ENCODE measurements at places on chromosomes 2 and 18.
A peak's percentile ranks its signal among the peaks of the same experiment; 100 is the strongest.

DNA sequence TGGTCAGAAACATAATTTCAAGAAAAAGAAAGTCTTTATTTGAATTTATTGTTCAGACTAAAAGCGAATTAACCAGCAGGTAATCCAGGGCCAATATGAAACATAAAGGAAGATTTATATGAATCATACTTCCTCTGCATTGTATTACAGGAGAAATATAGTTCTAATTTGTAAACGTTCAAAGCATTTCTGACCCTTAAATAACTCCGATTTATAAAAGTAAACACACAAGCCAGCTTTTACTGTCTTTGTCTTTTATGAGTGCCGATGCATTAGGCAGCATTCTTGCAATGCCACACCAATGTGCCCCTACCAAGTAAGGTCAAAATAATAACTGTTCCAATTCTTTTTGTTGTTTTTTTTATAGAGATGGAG is 118.8 kb upstream of the RBBP8 start:
- no peak for DNase-seq

DNA sequence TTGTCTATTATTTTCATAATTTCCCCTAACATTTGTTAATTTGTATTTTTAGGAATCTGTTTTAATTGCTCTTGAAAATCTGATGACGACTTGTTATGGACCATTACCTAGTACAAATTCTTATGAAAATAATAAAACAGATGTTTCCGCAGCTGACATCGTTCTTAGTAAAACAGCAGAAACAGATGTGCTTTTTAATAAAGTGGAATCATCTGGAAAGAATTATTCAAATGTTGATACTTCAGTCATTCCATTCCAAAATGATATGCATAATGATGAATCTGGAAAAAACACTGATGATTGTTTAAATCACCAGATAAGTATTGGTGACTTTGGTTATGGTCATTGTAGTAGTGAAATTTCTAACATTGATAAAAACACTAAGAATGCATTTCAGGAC is 69.9 kb downstream of the PMS1 start:
- no peak for DNase-seq

DNA sequence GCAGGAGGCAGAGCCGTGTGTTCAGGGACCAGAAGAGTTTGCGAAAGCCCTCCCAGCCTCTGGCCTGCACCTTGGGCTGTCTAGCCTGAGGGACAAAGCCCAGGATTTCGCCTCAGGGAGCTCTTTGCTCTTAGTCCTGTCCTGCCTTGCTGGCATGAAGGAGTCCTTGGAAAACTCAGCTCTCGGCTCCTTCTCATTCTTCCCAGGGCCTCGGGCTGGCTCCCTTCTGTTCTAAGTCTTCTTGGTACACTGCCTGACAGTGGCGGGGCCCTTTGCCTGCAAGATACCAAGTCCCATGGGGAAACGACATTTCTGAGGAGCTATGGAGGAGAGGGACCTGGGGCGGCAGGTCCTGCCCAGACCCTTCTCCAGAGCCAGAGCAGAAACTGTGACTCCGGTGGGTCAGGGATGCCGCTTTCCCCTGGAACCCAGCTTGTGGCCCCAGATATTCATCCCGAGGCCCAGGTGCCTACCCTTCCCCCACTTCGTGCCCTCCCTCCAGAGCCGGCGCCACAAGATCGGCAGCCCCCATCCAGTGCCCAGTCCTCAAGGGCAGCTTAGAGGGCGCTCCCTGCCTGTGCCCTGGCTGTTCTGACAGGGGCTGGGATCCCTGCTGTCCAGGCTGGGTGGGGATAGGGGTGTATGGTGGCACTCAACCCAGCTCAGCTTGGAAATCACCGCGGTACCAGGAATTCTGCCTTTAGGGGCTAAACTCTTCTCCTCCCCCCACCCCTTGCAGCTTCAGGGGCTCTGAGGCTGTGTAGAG is 5.5 kb upstream of the CYP26B1 start:
- DNase-seq = no peak

GRCh38 chr2:156999661-157000060 is 257.8 kb upstream of the GALNT5 start:
- DNase-seq = no peak

DNA sequence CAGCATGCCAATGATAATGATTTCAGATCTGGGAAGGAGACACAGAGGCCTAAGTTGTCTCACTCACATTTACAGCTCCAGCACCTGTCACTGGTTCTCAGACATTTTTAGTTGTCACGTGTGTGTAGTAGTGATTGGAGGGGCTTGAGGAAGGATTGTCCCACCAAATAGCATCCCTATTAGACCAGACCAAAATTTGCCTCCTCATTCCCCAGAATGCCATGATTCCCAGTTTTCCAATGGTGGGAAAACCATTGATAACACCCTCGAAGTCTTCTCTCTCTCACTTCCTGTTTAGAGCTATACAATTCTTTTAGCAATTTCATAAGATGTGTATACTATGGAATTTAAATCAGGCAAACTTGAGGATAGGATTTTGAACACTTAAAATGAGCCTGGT is 52.5 kb downstream of the CCDC141 start:
- DNase-seq = no peak

DNA sequence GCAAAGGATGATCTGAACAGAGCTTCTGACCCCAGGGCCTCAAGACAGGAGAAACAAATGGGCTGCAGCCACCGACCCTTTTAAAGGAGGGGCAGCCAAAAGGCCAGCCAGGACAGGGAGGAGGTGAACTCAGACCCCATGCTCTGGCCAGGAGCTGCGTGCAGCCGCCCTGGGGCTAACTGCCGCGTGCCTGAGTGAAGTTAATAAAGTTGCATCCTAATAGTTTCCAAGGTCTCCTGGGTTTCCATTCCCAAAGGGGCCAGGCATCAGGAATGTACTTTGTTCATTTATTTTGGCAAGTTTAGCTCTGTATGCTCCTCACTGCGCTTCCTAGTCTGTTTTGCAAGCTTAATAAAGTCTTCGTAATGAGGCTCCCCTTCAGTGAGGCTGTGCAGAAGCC is 60.7 kb downstream of the EN1 start:
- no peak for DNase-seq

DNA sequence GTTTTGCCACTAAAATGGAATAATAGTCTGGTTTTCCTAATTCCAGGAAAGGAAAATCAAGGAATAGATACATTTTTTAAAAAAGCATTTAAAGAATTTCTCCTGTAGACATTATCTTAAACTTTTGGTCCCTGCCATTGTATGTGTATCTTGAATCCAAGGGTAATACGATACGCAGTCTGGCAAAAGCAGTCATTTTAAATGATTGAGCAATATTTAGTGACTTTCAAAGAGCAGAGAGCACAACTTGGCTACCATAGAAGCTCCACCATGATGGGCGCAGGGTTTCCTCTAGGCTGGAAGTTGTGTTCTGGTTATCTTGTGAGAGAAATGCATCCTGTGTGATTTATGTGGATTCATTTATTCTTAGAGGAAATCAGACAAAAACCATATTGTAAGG is 92.9 kb downstream of the NEDD4L start:
- DNase-seq = no peak

- no peak for DNase-seq
These were observed 101.7 kb downstream of the ANKRD44 start for GRCh38 chr2:197208841-197209240.

GRCh38 chr18:35361570-35362321 is 15.4 kb downstream of the ZNF396 start:
- DNase-seq = no peak

- DNase-seq = no peak
These were observed 234.3 kb upstream of the CYRIA start for GRCh38 chr2:16899958-16900357.

DNA sequence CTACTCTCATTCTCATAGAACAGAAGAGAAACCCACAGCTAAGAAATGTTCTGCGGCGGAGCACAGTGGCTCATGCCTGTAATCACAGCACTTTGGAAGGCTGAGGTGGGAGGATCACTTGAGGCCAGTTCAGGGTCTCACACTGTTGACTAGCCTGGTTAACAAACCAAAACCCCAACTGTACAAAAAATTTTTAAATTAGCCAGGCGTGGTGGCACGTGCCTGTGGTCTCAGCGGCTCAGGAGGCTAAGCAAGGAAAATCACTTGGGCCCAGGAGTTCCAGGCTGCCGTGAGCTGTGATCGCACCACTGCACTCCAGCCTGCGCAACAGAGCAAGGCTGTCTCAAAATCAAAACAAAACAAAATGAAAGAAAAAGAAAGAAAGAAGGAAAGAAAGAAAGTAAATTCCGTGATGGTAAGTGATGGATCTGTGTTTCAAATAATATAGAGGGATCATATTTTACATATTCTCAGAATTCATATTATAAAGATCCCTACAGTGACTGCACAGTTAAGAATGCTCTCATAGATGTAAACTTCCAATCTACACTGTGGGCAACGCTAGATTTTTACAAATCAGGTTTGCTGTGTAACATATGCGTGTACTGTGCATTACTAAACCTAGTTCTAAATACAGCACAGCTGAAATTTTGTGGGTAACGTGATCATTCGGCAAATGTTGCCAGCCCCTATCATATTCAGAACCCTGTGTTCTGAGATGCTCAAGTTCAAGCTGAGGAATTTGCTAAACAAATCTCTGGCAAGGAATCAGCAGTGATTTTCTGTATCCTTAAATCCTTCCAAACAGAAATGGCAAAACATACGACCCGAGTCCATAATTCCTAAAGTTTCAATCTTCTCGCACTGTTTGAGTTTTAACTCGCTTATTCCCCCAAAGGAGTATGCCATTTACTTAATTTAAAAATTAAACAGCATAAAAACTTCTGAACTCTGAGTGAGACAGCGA is 1.2 kb upstream of the RAB12 start:
- DNase-seq = no peak

DNA sequence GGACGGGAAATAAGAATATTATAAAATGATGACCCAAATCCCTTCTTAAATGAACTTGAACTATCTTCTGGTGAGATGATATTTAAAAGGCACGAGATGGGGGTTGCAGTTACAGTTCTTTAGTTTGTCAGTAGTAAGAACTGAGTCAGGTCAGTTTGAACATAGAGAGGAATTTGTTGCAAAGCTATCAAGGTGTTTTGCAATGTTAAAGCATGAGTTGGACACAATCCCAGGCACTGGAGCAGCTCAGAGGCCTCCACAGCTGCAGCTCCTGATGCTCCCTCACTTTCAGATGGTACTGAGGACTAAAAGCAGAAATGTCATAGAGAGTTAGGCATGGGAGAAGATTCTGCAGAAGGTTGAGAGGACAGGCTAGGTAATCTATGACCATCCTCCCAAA is 236.0 kb downstream of the BCL2 start:
- no peak for DNase-seq

GRCh38 chr2:210527286-210527685 is 29.1 kb upstream of the CPS1 start:
- no peak for DNase-seq

GRCh38 chr2:121529439-121530211 is 1.1 kb upstream of the RNU4ATAC start:
- no peak for DNase-seq

- DNase-seq = no peak
These were observed 346.6 kb upstream of the KCNH7 start for GRCh38 chr2:163185160-163185559.

DNA sequence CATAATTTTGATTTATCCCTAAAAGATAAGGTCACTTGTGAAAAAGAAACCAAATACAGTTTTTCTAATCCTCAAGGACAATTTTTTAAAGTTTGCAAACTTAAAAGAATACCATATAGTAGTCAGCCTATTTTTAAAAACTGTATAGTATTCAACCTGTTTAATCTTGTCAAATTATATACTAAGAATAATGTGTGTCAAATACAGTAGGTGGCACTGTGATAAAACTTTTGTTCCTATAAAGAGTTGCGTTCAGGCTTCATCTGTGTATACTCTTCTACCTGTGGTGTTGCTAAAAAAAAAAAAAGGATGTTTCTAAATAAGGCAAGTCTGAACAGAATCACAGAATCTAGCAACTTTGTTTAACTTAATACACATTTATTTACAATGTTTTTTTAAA is 68.6 kb downstream of the CCDC138 start:
- DNase-seq = peak; percentile 50

GRCh38 chr2:172481507-172482262 is 54.3 kb downstream of the ITGA6 start:
- DNase-seq = no peak

DNA sequence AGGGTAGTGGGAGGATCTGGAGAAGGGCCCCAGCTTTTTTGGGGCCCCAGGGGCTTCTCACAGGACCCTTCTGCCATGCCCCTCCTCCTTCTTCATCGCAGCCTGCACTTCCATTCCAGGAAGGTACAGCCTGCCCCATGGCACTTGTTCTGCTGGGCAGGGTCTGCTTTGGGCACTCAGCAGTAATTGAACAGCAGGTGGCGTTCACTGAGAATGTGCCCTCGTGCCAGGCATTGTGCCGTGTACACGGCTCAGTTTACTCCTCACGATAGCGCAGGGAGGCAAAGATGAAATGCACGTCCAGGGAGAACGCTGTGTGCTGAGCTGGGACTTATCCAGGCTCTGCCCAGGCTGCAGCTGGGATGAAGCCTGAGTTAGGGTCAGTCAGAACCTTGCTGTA is 54.8 kb upstream of the ASB18 start:
- no peak for DNase-seq

- no peak for DNase-seq
These were observed 59.7 kb downstream of the MYO3B start for GRCh38 chr2:170237572-170238120.

- DNase-seq = no peak
These were observed 212.8 kb downstream of the CDCA7 start for GRCh38 chr2:173567493-173567892.

- no peak for DNase-seq
These were observed 2.4 kb downstream of the FBXO11 start for GRCh38 chr2:47903781-47904490.

DNA sequence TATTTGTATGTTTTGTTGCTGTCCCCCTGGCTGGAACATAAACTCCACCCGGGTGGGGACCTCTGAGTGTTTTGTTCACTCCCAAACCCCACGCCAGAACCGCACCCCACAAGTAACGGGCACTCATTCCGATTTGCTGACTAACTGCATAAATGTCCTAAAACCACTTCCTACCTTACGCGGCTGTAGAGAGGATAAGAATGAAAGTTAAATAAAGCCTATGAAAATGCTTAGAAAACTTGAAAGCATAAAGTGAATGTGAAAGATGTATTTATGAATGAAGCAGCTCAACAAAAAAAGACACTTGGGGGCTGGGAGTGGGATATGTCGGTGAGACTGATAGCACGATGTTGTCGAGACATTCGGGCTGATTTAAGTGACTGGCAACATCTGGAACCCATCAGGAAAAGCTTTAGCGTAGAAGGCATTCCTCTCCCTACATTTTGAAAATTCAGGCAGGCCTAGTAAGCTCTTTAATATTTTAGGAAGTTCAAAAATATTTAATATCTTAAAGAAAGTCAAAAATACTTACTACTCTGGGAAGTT is 206.7 kb downstream of the SH3RF3 start:
- DNase-seq = no peak

DNA sequence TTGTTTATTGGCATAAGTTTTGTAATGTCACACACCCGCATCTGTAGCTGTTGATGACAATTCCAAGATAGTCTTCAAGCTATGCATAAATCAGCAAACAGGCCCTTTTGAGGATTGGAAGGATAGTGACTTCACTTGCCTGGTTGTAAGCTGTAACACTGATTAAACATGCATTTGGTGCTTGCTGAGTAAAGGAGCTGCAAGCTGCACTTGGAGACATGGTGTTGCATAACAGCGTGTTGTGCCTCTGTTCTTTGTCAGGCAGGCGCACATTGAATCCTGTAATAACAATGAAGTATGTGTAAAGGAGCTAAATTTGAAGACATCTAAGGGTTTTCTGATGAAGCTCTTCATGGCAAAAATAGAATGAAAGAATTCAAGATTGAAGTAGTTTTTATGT is 68.7 kb upstream of the TTC27 start:
- DNase-seq = no peak

- no peak for DNase-seq
These were observed 65.8 kb downstream of the NDUFA10 start for GRCh38 chr2:239959059-239959971.
